ENCODE measurements at places on chromosomes 11 and 22. TPM values are rescaled to one million over a fixed set of nuclear protein-coding genes. Genes with fewer than 3 reads are reported as not detected.

DNA sequence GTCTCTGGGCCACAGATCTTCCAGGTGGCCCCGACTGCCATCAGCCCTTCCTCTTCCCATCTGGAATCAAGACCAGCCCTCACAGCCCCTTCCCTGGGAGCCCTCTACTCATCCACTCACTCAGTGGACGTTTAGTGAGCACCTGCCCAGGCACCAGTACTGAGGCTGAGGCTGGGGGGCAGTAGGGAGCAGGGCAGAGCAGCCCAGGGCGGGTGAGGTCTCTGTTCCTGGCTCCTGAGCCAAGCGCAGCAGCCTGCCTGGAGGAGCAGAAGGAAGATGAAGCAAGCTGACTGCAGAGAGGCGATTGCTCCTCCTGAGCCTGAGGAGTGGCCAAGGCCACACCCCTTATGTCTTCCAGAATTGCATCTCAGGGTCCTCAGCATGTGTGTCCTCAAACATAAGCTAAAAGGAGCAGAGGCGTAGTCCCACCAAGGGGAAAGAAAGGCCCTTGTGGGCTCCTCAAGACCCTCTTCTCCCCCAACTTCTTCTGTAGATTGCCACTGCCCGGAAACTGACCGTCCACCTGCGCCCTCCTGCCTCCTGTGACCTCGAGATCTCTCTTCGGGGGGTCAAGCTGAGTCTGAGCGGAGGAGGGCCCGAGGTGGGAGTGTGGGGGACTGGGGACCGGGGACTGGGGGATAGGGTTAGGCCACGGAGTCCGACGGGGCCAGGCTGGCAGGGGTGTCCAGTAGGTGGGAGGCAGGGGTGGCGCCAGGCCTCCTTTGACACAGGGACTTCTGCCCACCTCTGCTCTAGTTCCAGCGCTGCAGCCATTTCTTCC, 5.8 kb downstream of the MAPK8IP2 start:
- no peak for DNase-seq

DNA sequence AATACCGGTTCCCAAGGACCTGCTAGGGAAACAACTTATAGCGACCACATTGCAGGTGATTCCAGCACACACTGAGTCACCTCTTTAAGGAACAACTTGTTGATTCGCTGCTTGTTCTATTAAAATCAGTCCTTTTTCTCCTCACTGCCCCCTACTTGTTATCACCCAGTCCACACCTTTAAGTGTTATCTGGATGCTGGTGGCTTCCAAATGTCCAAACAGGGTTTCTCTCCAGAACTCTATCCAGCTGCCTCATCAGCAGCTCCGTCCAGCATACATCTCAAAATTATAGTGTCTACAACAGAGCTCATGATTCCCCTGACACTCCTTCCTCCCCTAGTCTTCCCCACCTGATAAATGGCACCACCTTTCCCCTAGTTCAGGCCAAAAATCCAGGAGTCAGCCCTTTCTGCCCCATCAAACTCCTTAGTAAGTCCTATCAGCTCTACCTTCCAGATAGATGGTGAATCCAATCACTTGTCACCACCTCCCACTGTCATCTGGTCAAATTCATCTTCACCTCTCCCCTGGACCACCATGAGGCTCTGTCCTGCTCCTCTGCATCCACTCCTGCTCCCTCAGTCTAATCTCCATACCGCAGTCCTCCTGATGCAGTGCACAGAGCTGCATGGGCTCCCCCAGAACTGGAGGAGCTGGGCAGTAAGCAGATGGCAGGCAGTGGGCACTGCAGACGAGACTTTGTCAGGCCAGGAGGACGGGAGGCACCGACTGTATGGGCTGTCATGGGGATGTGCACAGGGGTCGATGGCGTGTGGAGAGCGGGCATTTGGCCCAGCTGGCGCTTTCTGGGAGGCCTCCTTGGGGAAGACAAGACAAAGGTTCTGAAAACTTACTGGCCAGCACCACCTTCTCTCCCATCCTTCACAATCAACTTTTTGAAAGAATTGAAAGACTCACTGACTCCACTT, 19.3 kb downstream of the IL10RA start:
- no peak for DNase-seq

GRCh38 chr11:1990872-1991578, 6.6 kb downstream of the H19 start:
- no peak for DNase-seq

The OR6A2 gene
- total RNA-seq = not detected

DNA sequence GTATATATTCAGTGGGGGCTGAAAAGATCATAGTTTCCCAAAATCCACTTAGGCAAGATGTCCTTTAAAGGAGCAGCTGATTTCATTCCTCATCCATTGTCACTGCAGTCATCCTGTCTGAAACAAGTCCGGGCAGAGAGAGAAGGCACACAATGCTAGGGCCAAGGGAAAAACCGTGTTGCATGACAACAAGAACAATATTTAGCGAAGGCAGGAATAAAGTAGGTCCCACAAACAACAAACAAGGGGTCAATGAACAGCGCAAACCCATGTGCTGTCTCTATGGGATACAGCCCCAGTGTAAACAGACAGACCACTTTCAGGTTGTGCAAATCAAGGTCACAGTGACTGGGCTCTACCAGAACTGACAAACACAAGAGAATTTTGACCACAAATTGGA, 9.0 kb downstream of the PAMR1 start:
- DNase-seq = no peak

The SORL1 gene
- total RNA-seq = 4.7 TPM

- no peak for DNase-seq
Observed at GRCh38 chr11:131668500-131669400, 298.3 kb downstream of the NTM start.

Measured in Right ventricle myocardium superior (tissue), 1 donor.